ENCODE measurements at places on chromosomes 13 and 19.

DNA sequence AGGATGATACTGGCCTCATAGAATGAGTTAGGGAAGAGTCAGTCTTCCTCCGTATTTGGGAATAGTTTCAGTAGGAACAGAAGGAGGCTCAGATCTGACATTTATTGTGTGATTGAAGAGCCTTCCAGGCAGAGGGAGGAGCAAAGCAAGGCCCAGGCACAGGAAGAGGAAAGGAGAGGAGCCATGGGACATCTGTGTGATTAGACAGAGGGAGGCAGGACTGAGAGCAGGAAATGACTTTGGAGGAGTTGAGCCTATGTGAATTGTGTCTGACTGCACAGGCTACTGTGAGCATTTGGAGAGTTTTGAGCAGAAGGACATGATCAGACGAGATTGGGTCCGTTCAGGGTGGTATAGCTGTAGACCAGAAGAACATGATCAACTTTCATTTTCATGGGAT, 8.5 kb downstream of the SIGLEC7 start:
- no peak for DNase-seq

DNA sequence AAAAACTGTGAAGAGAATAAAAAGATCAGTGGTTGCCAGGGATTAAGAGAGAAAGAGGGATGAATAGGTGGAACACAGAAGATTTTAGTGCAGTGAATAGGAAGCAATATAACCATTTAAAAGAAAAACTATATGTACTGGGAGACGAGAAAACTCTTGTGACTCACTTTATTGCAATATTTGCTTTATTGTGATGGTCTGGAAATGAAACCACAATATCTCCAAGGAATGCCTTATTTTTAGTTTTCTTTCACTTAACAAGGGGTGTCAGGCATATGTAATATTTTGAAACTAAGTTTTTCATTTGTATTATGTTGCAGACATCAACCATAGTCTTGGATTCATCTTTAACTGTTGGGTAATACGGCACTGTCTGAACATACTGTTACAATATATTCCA, 1308.2 kb downstream of the PCDH9 start:
- DNase-seq = no peak

DNA sequence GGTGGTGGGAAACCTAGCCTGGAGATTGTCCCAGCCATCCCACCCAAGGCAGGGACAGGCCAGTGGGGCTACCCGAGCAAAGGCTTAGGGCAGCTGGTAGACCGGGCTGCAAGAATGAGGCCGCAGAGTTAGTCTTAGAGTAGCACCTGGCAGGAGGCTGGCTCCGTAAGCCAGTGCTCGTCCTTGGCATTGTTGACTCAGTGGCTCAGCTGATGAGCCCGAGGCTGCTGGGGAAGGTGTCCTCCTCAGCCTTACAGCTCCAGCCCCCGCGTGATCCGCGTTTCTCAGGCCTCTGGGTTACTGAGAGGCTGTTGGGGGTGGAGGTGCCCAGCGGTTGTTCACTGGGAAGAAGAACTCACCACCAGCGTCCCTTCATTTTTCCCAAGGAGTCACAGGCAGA, 24.7 kb downstream of the PPP1R37 start:
- DNase-seq = no peak

GRCh38 chr13:94192431-94192975, 287.0 kb downstream of the DCT start:
- DNase-seq = no peak

GRCh38 chr19:13206587-13206986, 56.4 kb downstream of the IER2 start:
- DNase-seq = no peak

- DNase-seq = no peak
These were observed 38.9 kb downstream of the LACC1 start for GRCh38 chr13:43918636-43919035.

DNA sequence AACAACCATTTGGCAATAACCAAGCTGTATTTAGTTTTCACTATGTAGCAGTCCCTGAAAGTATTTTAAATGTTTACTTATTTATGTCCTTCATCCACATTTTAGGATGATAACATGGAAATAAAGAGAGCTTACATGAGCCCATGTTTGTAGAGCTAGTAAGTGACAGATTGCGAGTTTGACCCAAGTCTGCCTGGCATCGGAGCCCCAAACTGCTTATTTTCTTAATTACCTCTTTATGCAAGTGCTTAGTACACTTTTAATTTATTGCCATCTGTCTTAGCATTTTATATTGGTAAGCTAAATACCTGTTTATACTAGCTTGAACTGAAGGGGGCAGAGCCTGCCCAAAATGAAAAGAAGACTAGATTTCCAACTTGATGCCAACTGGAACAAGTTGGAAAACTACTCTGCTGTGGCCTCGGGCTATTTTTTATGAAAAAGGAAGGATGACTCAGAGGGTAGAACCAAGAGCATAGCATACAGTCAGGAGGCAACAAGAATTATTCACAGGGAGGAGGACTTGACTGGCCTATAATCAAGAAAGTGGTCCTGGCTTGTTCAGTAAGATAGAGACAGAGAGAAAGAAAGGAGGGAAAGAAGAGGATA, 150.2 kb downstream of the NDFIP2 start:
- DNase-seq = no peak

DNA sequence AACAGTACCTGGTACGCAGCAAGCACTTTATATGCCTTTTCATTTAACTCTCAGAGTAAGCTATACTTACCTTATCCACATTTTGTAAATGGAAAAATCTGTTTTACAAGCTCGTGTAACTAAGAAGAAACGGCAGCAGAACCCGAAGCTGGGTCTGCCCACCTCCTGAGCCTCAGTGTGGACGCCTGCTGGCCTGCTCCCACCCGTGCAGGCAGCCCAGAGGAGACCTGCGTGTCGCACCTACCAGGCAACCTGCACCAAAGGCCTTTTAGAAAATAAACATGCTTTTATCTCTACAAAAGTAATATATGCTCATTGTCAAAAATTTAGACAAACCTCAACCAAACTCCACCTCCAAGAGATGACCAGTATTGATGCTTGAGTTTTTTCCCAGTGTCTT, 62.7 kb downstream of the CRYL1 start:
- DNase-seq = no peak
